ENCODE measurements at places on chromosomes 3 and 15.

DNA sequence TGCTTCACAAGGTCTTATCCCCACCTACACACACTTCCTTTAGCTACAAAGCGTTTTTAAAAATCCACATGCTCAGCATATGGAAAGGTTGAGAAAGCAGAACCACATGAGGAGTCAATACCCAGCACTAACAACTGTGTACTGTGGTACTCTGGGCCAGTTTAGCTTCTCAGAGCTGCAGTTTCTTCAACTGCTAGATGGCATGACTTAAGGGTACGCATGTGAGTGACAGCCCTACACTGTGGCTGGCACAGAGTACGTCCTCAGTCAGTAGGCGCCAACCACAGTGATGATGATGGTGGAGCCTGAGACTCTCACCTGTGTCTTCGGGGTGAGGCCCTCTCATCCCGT is 17.4 kb downstream of the CCDC12 start:
- DNase-seq, result no peak

- no peak for DNase-seq
Observed at GRCh38 chr15:95024351-95024750, 793.0 kb downstream of the MCTP2 start.

DNA sequence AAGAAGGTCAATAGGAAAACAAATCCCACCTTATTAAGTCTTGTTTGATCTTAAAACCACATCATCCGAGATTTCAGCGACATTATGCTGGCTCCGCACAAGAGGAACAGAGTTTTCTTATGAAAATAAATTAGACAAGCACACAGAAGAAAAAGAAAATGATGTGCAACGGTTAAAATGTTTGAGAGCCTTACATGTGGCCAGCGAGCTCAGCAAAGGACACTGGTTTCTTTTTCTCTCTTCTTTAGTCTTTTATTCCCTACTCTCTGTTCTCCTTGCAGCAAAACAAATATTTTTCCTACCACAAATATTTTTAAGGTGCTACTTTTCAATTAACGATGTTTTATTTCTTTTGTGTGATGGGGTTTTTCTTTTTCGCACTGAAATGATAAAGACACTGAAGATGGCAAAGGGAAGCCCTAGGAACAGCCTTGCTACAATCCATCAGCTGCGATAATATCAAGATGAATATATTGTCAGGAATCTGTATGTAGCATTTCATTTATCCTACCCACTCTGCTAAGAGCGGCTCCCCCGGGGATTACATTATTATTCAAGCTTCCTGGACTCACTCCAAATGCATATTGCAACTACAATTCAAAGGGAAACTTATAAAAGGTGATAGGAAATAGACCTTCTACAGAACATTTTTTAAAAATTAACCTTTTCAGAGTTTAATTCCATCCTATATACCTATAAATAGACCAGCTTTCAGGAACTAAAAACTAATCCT is 72.9 kb downstream of the ANXA2 start:
- DNase-seq, result no peak

DNA sequence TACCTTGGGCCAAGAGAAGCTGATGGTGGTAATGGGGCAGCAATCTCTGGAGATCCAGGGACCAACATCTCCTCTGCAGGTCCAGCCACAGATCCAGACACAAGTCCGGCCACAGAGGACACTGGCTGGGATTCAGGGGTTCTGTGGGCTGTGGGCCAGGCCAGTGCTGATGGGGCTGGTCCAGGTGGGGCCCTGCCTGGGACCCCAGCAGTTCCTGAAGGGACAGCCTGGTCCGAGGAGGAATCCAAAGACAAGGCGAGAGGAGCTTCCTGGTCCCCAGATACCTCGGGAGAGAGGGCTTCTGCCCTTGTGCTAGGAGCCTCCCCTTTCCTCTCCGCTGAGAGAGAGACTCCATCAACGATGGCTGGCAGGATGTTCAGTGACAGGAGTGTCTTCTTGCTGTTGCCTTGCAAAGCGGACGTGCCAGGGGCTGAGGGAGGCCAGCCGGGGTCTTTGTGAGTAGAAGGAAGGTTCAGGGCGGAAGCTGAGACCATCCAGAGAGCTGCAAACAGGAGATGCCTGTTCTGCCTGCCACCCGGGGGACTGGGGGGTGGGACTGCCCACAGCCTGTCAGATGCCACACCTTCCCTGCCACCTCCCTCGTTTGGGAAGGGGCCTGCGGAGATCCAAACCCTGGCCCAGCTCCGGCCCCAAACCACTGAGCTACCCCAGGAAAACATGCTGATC is 24.5 kb upstream of the GOLGA6C start:
- DNase-seq, result no peak

Data from activated CD4-positive, alpha-beta T cell treated with anti-CD3 and anti-CD28 coated beads, Interleukin-2, amount 50 U/mL, for 1 hour (primary cell).